ENCODE measurements at places on chromosomes 7 and 10. TPM values are rescaled to one million over a fixed set of nuclear protein-coding genes. Genes with fewer than 3 reads are reported as not detected.
A peak's percentile ranks its signal among the peaks of the same experiment; 100 is the strongest.

Gene SFTPA1
- not detected for total RNA-seq

Gene STRIP2
- total RNA-seq = 2.3 TPM

Gene C7orf57
- not detected for total RNA-seq

Gene GIMAP6
- total RNA-seq = 251 TPM

Gene BICC1
- not detected for total RNA-seq

Gene ACTR3C
- 4.7 TPM for total RNA-seq

Gene ZNF853
- 4.6 TPM for total RNA-seq

Gene NUPR2
- total RNA-seq = not detected

Gene MRLN
- not detected for total RNA-seq

Gene OPN1SW
- not detected for total RNA-seq

Gene LIPN
- not detected for total RNA-seq

Gene UNC5B
- total RNA-seq = 18.1 TPM

DNA sequence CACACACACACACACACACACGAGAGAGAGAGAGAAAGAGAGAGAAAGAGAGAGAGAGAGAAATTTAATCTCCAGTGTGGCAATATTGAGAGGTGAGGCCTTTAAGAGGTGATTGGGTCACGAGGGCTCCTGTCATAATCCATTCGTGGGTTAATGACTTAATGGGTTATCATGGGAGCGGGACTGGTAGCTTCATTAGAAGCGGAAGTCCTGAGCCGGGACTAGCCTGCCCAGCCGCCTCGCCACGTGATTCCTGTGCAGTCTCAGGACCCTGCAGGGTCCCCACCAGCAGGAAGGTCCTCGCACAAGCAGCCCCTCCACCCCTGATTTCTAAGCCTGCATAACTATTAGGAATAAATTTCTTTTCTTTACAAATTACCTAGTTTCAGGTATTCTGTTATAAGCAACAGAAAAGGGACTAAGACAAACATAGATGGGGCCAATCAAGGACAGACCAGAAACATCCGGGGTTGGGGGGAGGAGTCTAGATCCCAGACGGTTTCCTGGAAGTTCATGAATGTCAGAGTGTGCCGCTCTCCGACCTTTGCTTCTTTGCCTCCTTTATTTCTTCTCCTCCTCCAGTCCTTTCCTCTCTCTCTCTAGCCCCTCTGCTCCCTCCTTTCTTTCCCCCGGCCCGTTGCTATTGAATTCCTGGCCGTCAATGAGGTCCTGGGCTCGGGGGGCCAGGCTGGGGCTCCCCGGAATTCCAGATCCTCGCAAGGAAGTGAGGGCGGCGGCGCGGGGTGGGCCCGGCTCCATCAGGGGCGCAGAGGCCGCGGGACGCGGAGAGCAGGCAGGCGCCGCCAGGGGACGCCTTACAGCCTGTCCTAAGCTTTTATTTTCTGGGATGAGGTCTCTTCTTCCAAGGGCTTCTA is 146.8 kb downstream of the CYP26A1 start:
- DNase-seq = no peak

- DNase-seq = peak; percentile 25
Observed at GRCh38 chr7:139058943-139059342, 23.1 kb upstream of the ZC3HAV1L start.

GRCh38 chr7:111771638-111772037 is 209.3 kb upstream of the IMMP2L start:
- no peak for DNase-seq

- DNase-seq = no peak
Observed at GRCh38 chr10:66822801-66823200, 103.0 kb upstream of the LRRTM3 start.

GRCh38 chr10:58851606-58852005 is 324.8 kb upstream of the PHYHIPL start:
- DNase-seq = no peak

GRCh38 chr7:80644054-80644453 is 5.6 kb downstream of the CD36 start:
- DNase-seq = no peak

- no peak for DNase-seq
Observed at GRCh38 chr7:391961-392524, 102.1 kb downstream of the FOXL3 start.

DNA sequence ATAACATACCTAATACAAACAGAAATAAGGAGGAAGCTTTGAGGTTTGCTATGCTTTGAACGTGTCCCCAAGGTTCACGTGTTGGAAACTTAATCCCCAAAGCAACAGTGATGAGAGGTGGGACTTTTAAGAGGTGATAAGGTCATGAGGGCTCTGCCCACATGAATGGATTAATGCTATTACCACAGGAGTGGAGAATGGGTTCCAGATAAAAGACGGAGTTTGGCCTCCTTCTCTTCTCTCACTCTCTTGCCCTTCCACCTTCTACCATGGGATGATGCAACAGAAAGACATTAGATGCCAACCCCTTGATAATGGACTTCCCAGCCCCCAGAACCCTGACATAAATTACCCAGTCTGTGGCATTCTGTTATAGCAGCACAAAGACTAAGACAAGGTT is 9.6 kb downstream of the ITGB1 start:
- no peak for DNase-seq

GRCh38 chr10:69344591-69345252 is 66.4 kb downstream of the HK1 start:
- DNase-seq = no peak

- no peak for DNase-seq
Observed at GRCh38 chr10:66591865-66592264, 334.0 kb upstream of the LRRTM3 start.

DNA sequence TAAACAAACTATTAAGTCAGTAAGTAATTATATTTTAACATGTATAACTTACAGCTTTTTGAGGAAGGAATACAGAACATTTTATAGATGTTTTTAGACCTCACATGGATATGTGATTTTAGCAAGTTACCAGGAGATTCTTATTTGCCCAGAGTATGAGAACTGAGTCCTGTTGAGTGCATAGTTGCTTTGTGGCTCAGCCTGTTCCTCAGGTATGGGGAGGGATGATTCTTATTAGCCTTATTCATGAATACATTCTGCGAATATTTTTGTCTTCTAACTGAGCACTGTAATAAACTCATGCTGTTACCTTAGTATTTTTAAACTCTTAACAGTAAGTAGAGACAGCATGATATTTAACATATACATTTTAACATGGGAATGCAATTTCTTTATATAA is 17.9 kb downstream of the BTAF1 start:
- DNase-seq = no peak

DNA sequence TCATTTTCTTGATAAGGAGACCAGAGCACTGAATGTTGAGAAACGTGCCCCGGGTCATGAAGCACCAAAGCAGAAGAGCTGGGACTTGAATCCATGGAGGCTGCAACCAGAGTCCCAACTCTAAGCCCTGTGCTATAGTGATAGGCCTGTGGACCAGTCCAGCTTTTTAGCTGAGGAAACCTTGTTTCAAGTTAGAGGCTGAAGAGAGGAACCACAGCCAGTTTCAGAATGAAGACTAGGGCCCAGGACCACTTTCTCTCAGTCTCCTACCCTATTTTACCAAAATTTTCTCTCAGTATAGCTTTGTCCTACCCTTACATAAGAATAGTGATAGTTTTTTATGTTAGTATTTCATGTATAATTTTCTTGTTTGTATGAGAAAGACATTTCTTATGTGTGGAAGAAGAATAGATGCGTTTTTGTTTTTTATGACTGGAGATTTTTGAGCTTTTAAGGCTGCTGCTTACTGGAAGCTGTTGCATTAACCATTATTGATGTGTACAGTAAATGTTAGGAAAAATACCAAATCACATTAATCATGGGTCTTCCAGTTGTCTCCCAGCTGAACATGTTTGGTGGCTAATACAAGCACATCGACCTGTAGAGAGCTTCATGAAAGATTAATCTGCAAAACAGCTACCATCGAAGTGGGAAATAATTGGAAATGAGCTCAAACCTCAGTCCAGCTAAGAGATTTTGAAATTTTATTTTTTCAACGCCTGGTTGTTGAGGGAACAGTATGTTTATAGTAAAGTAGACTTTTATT is 45.0 kb upstream of the CSTF2T start:
- DNase-seq = no peak

DNA sequence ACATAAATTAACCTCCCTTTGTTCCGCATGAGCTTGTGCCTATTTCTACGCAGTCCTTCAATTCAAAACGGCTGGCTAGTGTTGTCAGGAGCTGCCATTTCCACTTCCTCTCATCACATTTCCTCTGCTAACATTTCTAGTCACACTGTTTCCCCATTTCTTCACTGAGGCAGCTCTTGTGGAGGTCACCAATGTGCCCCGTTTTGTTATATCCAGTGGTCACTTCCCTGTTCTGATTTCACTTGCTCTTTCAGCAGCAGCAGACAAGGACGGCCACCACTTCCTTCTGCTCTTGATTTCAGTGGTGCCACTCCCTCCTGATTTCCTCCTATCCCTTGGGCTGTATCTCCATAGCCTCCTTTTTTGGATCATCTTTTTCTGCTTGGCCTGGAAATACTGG is 64.8 kb upstream of the SEC61G start:
- DNase-seq = no peak

GRCh38 chr10:78863140-78863905 is 205.4 kb upstream of the ZMIZ1 start:
- no peak for DNase-seq

DNA sequence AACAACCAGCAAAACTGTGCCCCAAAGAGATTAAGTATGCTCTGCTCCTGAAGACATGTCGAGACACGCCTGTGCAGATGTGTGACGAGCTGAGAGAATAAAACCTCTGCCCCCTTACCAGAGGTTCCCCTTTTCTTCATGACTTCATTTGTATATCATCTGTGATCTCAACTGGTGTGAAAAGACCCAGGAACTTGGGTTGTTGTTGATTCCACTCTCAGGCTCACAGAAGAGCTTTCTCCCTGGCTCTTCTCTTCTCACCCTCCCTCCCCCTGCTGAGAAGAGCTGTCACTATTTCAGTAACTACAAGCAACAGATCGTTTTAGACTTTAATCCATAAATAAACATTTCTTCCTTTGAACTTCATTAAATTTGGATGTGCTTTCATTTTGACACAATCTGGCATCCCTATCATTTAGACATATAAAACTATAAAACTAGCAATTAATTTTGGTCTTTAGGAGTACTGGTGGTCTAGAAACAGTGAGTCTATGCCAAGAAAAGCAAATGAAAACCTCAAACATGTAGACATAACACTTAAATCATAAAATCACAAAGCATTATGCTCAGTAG is 179.3 kb upstream of the FZD8 start:
- DNase-seq = no peak

DNA sequence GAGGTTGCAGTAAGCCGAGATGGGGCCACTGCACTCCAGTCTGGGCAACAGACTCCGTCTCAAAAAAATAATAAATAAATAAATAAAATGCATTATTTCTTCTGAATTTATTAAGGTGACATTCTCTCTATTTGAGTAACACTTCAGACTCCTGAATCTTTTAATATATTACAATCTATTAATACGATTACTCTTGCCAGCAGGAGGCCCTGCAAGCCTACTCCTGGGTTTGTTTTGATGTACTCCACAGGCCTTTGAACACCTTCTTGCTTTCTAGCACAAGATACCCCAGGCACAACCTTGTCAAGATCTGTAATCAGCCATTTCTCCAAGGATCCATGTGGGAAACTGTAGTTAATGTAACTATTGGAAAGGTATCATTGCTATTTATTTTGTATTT is 63.5 kb downstream of the COBL start:
- DNase-seq = no peak

DNA sequence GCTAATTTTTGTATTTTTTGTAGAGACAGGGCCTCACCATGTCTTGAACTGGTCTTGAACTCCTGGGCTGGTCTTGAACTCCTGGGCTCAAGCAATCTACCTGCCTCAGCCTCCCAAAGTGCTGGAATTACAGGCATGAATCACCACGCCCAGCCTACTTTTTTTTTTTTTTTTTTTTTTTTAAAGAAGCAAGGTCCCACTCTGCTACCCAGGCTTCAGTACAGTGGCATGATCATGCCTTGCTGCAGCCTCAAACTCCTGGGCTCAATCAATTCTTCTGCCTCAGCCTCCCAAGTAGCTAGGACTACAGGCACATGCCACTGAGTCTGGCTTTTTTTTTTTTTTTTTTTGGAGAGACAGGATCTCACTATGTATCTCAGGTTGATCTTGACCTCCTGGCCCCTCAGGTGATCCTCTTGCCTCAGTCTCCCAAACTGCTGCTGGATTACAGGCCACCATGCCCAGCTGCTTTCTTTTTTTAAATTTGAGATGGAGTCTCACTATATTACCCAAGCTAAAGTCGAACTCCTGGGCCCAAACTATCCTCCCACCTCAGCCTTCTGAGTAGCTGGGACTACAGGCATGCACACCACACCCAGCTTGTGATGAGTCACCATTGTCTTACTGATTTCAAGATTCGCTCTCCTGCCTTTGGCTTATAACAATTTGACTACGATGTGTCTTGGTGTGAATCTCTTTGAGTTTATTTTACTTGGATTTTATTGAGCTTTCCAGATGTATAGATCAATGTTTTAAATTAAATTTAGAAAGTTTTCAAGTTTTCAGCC is 9.0 kb downstream of the RPEL1 start:
- no peak for DNase-seq

GRCh38 chr7:37113661-37114355 is 334.9 kb downstream of the ELMO1 start:
- no peak for DNase-seq

GRCh38 chr7:50266635-50267386 is 37.7 kb upstream of the IKZF1 start:
- DNase-seq = no peak

DNA sequence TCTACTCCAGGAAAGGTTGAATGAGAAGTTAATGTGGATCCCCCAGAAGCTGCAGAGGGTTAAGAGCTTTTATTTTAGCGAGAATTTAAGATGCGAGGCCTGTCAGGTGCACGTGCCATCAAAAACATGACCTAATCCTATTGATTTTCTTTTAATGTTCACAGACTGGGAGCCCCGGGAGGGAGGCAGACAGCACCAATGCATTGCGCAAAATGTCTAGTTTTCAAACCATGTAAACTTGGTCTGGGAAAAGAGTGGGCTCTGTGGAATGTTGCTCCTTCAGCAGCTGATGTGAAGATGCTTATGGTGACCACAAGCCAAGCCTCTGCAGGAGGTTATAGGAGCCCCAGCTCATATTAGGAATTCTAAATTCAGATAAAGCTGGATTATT is 172.0 kb upstream of the ITGB1 start:
- DNase-seq = no peak

DNA sequence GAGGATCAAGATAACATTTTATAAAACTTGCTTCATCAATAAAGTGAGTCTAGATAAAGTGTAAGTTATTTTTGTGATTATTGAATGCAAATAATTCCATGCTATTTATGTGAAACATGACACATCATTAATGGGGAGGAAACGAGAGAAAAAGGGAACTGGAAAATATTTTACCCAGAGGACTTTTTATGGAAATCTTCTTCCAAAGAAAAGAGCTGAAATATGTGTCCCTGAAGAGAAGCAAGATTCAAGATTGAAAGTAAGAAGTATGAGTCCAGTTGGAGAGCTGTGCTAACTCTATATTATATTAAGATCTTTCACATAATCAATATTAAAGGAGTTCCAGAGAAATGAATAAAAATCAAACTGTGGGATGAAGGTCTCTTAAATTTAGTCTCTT is 1361.8 kb downstream of the GATA3 start:
- DNase-seq = no peak

DNA sequence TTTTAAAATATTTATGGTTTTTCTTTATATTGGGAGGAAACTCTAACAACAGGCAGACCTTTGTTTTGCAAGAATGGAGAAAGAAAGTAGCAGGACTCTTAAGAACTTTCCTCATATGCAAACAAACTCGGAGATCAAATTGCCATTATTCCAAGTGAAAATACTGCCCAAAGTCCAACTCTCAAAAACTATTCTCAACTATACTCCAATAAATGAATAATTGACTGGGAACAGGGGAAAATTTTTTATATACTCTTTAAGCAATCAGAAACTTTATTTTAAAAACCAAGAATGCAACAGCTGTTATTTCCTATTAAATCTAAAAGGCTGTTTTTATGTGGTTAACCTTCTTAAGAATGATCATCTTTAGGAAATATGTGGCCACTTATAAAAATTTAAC is 101.9 kb downstream of the COL28A1 start:
- DNase-seq = no peak

Data from dermis microvascular lymphatic vessel endothelial cell (primary cell).